Fibroblast of upper back skin (primary cell): ENCODE measurements at places on chromosomes 5 and 9.

- no peak for DNase-seq
These were observed 44.9 kb upstream of the STXBP1 start for GRCh38 chr9:127567035-127567729.

DNA sequence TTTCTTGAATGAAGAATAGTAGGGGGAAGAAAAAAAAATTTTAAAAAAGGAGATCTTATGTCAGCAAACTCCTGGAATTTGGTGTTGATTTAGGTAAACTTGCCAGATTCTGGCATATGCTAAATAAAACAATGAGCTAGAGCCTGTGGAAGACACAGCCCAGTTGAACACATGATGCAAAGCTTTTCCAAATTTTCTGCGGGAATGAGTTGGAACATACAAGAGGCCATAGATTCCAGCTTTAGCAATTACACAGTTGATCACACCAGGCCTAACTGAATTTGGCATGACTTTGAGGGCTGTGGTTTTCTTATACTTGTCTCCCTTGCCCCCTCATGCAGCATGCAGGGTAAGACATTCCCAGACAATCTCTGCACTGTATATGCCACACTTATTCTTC lies 297.0 kb downstream of the SH3GL2 start:
- no peak for DNase-seq

DNA sequence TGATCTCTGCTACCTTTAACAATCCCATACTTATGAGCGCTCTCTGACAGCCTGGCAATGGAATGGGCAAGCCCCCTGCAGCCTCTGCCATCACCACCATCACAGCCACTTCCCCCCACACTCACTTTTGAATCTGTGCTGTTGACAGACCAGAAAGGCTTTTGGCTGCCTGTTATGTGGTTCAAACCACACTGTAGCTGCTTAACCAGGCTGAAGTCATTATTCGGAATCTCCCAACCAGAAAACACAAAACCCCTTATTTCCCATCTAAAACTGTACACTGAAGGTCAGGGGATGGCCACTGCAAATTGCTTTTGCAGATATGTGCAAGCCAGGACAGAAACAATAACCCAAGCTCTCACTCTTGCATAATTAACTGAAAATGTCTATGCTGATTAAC lies 35.8 kb downstream of the PTCH1 start:
- DNase-seq = no peak

DNA sequence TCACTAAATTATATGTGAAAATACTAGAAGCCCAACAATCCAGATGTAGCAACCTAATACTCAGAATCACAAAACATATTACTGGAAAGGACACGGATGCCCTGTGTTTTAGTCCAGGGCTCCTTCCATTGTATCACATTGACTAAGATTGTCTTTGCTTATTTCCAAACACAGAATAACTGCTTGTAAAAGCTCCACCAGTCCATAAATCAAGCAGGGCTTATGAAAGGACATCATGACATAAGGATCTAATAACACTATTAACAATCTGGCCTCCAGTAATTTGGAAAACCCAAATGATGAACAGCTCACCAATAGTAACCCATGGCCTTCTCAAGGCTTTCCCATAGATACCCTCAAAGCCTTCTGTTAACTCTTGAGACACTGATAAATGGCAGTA lies 39.8 kb downstream of the WDR41 start:
- DNase-seq = no peak

- no peak for DNase-seq
These were observed 196.3 kb downstream of the PAX5 start for GRCh38 chr9:36837431-36838405.

DNA sequence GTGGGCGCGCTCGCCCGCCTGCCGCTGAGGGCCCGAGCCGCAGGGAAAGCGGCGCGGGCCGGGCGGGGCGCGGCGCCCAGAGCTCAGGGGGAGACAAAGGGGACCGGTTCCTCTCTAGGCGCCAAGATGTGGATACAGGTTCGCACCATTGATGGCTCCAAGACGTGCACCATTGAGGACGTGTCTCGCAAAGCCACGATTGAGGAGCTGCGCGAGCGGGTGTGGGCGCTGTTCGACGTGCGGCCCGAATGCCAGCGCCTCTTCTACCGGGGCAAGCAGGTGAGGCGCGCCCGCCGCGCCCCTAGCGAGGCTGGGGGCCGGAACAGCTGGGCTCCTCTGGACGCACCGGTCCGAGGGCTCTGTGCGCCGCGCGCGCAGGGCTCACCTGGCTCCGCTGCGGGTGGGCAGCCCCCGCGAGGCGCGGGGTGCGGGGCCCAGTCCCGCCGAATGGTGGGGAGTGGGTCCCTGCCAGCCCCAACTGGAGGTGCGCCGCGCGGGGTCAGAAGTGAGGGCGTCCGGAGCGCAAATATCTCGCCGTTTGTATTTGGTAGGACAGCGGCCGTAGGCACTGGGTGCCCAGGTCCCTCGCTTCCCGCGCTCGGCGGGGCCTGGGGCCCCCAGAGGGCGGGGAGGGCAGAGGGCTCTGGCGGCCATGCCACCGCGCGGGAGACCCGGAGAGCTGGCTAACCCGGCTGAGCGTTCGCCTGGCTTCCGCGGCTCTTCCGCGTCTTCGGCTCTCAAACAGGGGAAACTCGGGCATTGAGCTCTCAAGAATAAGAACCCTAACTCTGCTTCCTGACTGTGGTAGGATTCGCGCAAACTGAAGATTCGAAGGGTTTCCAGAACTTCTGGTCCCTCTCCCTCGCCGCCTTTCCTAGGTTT lies 607 bp downstream of the UHRF2 start:
- no peak for DNase-seq

DNA sequence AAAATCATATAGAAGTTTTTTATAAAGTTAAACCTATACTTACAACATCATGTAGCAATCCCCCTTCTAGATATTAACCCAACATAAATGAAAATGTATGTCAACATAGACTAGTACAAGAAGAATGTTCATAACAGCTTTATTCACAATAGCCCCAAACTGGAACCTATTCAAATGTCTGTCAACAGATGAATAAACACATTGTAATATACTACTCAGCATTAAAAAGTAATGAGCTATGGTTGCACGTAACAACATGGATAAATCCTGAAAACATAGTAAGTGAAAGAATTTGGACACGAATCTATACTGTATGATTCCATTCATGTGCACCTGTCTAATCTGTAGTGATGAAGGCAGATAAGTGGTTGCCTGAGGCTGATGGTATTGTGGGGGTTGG lies 73.9 kb downstream of the CSNK1G3 start:
- DNase-seq = peak; percentile 26

DNA sequence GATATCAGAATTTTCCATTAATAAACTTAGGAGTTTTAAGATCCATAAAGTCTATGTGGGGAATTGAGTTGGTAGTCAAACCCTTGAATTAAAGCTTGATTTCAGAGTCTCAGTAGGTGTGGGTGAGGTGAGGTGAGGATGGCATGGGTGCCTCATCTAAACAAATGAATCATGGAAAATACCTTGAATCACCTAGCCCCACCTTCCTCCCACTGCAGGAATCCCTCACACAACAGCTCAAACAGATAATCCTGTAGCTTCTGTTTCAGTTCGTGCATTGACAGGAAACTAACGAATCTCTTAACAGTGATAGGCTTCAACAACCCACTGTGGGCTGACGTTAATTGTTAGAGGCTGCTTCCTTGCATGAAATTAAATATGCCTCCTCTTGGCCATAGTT lies 185.0 kb downstream of the SREK1 start:
- DNase-seq = no peak

GRCh38 chr9:135533113-135533512 lies 11.9 kb downstream of the LCN1 start:
- DNase-seq = no peak

- peak; percentile 51 for DNase-seq
These were observed 5.2 kb downstream of the SH3RF2 start for GRCh38 chr5:145941448-145942130.

DNA sequence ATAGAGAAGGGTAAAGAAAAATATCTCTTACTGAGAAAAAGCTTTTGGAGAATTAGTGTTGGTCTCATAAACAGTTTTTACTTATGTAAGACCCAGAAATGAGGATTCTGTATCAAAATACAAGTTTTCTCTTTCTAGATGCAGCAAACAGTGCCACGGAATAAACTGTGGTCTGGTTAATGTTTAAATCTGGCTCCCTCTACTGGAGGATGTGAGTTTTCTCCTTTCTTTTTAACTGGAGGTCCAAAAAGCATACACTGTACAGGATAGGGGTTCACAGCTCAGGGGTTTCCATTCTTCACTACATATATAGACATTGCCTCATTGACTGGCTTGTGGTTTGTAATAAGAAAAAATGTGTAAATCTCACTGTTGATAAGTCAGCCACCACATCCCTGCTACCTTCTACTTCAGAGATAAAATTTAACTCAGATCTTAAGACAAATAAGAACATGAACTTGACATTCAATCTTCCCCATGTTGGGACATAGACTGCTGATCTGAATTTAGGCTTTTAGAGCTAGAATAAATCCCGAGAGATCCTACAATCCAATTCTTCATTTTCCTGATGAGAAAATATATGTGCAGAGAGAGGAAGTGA lies 98.9 kb downstream of the CFAP95 start:
- DNase-seq = peak; percentile 74

GRCh38 chr5:112525217-112525616 lies 106.1 kb upstream of the EPB41L4A start:
- DNase-seq = no peak

GRCh38 chr5:176416965-176417364 lies 626 bp upstream of the CLTB start:
- no peak for DNase-seq

GRCh38 chr5:175851727-175852126 lies 19.7 kb upstream of the CPLX2 start:
- no peak for DNase-seq

GRCh38 chr5:35436400-35437057 lies 181.1 kb upstream of the SPEF2 start:
- DNase-seq = peak; percentile 45

DNA sequence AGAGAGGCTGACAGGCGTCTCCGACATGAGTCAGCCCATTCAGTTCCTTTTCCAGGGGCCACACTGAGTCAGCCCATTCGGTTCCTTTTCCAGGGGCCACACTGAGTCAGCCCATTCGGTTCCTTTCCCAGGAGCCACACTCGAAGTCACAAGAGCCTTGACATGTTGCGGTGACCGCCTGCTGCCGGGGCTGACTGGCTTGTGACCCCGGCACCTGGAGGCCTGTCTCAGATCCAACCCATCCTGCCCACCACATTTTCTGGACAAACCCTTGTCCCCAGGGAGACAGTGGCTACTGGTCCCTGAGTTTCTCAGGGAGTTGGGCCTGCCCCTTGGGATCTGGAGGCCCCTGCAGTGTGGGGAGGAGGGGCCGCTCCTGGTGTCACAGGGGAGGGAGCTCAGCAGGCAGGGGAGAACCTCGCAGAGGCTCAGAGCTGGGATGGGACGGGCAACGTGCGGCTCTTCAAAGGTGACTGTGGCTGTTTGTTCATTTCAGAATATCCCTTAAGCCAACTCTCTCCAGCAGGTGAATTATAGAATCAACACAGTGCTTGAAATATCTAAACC lies 40.5 kb upstream of the LPCAT1 start:
- no peak for DNase-seq

DNA sequence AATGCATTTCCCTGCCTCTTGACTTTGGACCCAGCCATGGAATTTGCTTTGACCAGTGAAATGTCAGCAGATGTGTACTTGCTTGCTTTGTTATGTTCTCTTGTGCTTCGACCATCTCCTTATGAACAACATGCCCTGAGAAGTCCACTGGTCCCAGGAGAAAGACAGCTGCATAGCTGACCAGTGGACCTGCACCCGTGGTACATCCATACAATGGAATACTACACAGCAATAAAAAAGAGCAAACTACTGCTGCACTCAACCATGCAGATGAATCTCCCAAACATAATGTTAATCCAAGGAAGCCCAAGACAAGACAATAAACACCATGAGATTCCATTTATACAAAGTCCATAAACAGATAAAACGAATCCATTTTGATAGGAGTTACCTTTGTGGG lies 30.0 kb downstream of the MARCHF11 start:
- no peak for DNase-seq

- DNase-seq = no peak
These were observed 33.4 kb downstream of the FOXD1 start for GRCh38 chr5:73415171-73415570.

- DNase-seq = peak; percentile 52
These were observed 42.0 kb downstream of the TRPM3 start for GRCh38 chr9:71079451-71079850.

DNA sequence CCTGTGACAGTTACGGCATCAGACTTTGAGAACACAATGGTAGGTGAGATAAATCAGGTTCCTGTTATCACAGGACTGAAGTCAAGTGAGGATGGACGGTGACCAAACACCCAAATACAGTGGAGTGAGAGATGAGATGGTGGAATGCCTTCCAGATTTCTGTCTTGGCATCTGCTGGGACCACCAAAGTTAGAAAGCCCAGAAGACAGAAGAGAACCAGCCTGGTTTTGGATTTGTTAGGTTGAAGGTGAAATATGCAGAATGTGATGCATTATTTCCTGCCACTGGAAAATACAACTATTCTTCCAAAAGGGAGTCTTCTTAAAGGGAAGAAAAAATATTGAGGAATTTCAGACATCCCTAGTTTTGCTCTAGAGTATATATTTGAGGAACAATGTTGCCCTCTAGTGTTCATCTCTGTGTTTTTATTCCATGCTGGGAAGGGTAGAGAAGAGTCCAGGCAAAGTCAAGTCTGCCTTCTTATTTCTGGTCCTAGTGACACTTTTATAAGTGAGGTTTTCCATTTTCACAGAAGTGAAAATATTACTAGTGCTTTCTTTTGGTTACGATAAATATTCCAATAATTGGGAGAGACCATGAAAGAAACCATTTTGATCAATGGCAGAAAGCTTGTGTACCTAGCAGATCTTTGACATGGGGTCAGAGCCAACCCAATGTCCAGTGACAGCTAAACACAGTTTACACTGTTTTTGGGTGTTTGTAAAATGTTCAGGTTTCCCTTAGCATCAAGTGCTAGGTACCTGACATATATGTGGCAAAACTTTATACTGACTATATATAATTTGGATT lies 142.3 kb upstream of the ANKH start:
- DNase-seq = peak; percentile 83

DNA sequence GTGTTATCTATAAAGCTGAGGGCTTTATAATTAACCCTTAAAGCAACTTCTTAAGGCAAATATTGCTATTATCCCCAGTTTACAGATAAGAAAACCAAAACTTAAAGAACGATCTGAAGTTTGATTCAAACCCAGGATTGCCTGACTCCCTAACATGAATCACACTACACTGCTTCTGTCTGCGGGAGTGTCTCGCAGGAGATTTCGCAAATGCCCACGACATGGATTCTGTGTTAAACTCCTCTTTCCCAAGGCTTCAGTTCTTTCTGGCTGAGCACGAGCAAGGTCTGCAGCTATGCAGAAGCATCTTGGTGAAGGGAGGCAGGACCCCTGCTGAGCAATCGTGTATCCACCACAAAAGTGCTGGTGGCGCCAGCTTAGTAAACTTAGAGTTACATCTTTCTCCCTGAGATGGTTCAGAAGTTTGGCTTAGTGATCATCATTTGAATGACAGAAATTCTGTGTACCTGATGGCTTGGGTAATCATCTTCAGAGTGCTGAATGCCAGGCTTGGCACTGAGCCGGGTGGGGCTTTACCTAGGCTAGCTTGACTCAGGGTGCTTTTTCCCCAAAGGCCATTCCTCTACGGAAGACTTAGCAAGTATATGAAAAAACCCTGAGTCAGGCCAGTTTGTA lies 81.4 kb upstream of the PIK3R1 start:
- DNase-seq = peak; percentile 23

- DNase-seq = peak; percentile 54
These were observed 488.0 kb downstream of the PRELID2 start for GRCh38 chr5:145347026-145347616.
